ENCODE measurements at places on chromosomes 1 and 21.

GRCh38 chr1:56585985-56586384 lies 6.6 kb upstream of the PLPP3 start:
- DNase-seq = no peak

GRCh38 chr1:34785875-34786470 lies 5.0 kb downstream of the GJB3 start:
- DNase-seq = no peak

DNA sequence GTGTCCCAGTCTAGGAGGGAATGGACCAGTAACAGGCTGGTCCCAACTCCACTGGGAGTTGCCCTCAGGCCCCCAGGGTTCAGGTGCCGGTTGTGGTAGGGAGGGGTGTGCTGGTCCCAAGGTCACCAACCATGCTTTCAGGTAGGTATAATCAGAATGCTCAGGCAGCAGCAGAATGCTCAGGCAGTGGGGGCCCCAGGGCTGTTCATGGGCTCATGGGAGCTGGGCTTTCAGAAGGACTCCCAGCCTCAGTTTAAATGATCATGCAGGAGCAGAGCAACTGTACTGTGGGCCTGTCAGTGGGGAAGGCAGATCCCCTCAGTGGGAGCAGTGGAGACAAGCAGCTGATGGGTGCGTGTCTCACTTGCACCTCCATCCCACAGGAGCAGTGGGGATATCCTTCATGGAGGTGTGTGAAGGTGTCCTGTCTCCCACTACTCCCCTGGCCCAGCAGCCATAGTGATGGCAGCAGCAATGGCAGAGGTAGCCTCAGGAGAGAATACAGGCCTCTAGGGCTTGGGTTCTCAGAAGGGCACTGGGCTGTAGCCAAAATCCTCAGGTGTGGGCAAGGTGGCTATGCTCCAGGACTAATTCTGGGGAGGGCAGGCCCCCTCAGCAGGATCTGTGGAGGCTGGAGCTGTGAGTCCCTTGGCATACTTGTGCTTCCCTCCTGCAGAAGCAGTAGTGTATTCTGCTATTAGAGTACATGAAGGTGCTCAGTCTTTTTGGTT lies 917.3 kb upstream of the B3GALT2 start:
- DNase-seq = no peak

GRCh38 chr1:240991230-240991629 lies 365.8 kb downstream of the RGS7 start:
- DNase-seq = no peak

GRCh38 chr21:33362044-33362555 lies 37.3 kb downstream of the IFNAR1 start:
- DNase-seq = peak; percentile 48

DNA sequence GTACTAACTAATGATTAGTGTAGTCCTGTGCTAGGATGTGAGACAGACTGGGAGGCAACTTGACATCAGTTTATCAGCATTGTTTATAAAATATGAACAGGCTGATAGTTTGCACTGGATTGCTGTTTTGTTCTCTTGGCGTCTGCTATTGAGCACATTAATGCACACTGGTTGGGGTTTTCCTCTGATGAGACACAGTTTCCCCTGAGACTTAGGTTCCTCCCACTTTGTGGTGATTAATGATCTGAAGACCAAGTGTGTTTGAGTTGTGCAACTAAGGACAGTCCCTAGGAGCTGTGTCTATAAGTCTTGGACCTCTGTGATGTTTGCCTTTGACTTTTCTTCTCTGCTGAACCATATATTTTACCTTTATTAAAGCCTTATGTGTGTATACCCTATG lies 1015.4 kb downstream of the AMY1C start:
- no peak for DNase-seq

DNA sequence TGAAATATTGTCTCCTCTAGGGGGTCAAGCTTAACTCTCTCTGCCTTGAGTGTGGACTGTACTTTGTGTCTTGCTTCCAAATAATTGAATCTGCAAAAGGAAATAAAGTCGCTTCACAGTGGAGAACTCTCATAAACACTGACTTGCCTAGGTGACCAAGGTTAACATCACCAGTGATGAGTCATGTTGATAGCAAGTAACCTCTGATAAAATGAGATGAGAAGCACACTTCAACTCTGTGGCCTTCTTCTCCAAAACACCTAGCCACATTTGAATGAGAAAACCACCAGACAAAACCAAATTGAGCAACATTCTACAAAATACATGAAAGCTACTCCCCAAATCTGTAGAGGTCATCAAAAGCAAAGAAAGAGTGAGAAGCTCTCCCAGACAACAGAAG lies 37.6 kb downstream of the PDE4B start:
- DNase-seq = no peak

GRCh38 chr1:16888860-16889816 lies 6.6 kb upstream of the RNU1-2 start:
- DNase-seq = no peak

- no peak for DNase-seq
These were observed 69.5 kb downstream of the ADARB1 start for GRCh38 chr21:45143855-45144254.

DNA sequence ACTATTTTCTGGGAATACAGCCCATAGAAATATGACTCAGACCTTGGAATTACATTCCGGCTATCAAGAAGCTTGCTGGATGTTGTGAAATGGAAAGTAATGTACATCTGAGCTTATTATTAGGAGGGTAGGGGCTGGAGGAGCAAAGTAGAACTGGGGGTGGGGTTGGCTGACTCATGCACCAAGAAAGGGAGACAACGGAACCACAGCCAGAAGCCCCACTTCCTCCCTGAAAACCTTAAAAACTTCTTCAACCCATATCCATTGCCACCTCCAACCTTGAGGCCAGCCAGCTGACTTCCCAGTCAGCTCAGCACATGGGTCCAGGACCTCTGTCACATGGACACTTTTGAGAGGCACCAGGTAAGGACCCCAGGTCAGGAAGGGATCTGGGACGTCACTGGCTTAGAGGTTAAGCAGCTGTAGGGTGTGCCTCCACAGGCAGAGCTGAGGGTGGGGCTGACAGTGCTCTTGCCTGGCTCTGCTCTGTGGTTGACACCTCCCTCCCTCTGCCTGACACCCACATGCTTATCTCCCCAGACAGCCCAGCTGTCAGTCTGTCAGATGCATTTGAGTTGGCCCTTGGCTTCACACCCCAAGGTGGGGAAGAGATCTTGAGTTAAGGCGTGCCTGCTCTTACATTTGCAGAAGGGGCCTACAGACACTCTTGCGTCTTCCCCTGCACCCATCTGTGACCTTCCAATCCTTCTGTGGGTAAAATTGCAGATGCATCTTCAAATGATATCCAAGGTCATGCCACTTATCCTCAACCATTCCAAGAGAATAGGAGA lies 5.7 kb upstream of the ZNF683 start:
- DNase-seq = no peak

GRCh38 chr1:90840352-90840751 lies 123.2 kb upstream of the BARHL2 start:
- DNase-seq = no peak

DNA sequence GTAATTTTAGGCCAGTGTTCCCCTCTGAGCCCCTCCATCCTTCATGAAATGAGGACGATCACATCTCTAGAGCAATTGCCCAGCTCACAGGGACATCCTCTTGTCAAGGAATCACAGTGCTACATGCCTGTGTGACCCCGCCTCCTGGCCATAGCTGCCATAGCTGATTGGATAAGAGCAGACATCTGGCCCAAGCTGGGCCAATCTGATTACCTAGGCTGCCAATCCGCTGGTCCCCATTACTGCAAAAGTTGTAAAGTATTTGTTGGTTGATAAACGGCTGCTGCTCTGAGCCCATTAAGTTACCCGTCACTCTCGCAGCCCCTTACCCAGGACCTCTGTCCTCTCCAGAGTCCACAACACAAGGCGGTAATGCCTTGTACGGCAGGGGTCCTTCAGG lies 8.3 kb downstream of the NT5C1A start:
- no peak for DNase-seq

- peak; percentile 46 for DNase-seq
These were observed at the start of gene TNFSF18 for GRCh38 chr1:173050865-173051264. Gene TNFSF18, minus strand, starts transcription at chr1:173050941. Its CDS starts 45 bp downstream, at chr1:173050896.

DNA sequence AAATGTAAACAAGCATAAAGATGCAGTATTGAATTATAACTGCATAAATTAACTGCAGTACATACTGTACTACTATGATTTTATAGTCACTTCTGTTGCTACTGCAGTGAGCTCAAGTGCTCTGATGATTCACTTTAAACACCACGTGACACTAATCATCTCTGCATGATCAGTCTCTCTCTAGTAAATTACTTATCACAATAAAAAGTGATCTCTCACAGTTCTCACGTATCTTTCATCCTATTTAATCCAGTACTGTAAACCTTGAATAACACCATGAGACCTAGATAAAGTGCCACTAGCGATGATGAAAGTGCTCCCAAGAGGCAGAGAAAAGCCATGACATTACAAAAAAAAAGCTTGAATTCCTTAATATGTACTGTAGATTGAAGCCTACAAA lies 1242.0 kb downstream of the AMY1C start:
- DNase-seq = peak; percentile 75

DNA sequence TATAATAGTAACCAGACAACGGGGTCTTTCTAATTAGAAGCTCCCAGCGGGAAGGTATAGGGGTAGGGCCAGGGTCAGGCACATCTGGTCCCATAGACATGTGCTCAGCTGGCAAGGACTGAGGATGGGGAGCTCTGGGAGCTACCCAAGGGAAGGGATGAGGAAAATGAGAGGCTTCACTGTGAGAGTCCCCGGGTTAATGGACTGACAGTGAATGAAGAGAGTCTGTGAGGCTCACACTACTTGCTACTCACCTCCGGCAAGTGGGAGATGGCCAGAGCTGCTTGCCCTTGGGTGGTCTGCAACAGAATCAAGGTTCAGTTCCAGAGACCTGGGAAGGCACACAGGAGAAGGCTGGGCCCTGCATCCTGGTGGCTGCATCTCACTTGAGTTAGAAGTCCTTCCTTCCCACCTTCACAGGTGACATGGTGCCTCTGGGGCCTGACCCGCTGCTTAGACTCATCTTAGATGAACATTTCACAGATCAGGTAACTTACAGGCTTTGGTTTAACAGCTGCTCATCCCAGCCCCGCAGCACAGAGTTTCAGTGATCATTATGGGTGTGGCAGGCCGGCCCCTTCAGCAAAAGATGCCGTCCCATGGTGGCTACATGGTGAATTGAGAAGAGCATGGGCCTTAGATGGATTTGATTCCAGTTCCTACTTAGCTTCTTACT lies 31.7 kb downstream of the EIF2D start:
- DNase-seq = no peak

DNA sequence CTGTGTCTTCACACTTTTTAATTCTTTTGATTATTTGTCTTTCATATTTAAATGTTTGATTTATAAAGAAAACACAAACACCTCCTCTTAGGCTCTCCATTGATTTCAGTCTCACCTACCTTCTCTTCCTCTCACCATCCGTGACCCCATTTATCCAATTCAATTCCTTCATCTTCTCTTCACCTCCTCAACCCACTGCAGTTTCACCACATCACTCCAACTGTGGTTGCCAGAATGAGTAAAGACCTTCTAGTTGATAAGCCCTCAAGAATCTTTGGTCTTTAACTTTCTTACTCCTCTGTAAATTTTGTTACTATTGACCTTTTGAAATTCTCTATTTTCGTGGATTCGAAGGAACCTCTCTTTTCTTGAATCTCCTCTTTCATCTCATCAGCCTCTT lies 260.7 kb downstream of the CHRM3 start:
- no peak for DNase-seq

DNA sequence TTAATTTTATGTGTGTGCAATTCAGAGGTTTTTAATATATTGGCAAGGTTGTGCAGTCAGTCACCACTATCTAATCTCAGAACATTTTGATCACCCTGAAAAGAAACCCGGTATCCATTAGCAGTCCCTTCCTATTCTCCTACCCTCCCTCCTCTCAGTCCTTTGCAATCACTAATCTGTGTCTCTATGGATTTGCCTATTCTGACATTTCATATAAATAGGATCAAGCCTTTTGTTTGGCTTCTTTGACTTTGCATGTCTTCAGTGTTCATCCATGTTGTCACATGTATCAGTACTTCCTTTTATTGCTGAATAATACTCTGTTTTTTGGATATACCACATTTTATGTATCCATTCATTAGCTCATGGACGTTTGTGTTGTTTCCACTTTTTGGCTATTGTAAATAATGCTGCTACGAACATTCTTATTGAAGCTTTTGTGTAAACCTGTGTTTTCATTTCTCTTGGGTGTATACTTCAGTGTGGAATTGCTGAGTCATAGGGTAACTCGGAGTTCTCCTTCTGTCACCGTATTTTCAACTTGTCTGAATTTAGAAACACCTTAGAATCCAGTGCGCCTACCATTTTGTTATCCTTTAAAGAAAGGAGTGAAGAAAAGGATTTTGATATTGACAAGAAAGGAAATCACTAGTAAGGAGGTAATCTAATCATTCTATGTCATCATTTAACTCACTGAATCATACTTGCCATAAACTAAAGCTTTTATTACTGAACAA lies 3.4 kb downstream of the CEP85 start:
- peak; percentile 30 for DNase-seq

DNA sequence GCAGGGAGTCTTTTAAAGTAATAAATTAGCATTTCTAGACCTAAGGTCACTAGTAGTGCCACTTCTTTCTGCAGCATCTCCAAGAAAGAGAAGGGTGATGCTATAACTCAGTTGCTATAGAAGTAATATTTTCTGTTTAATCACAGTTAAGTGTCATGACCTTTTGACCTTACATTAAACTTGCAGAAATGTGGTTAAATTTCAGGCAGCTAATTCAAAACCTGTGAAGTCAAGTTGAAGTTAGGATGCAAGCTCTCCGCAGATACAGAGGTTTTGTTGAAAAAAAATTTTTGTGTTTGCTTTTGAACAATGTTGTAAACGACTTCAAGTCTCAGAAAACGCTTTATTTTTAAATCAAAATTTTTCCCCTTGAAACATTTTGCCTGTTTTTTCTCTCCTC lies 193.9 kb downstream of the NFIA start:
- no peak for DNase-seq

GRCh38 chr1:10771789-10772188 lies 24.7 kb downstream of the CASZ1 start:
- DNase-seq = peak; percentile 92

GRCh38 chr1:43253876-43254275 lies 15.9 kb upstream of the TMEM125 start:
- no peak for DNase-seq

- DNase-seq = no peak
These were observed 31.1 kb upstream of the CNIH3 start for GRCh38 chr1:224585051-224585450.

GRCh38 chr1:199936441-199936840 lies 91.1 kb upstream of the NR5A2 start:
- DNase-seq = no peak

GRCh38 chr1:20978413-20978812 lies 191.3 kb upstream of the HP1BP3 start:
- no peak for DNase-seq

DNA sequence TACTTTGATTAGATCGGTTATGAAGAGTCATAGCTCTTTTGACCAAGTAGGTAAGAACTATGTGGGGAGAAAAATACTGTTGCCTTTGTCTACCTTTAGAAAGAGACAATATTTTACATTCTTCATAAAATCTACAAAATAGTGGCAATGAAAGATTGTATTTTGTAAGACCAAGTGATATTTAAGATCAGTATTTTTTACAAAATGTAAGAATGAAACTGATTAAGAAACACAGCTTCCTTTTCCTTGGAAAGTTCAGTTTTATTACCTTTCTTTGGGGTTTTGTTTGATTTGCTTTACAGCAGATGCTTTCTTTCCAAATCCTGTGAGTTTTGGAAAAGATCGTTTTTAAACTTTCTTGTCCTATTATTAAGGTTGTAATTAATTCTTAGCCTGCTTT lies 69.8 kb downstream of the SLC35A3 start:
- no peak for DNase-seq

Measured in NCI-H510A treated with DMSO at 0.1 percent for 48 hours (cell line).